ENCODE measurements at places on chromosomes 3 and 15. TPM values are rescaled to one million over a fixed set of nuclear protein-coding genes. Genes with fewer than 3 reads are reported as not detected.

LXN gene
- 3.4 TPM for total RNA-seq

TRIM59 gene
- total RNA-seq: 15.1 TPM

SI gene
- total RNA-seq: not detected

ASB7 gene
- total RNA-seq: 14.3 TPM

ALDH1L1 gene
- total RNA-seq: 1.5 TPM

PYGO1 gene
- total RNA-seq: 5.1 TPM

IL17RB gene
- 0.42 TPM for total RNA-seq

GRCh38 chr3:143241481-143241951 is 121.9 kb downstream of the CHST2 start:
- H3K4me1 ChIP-seq: no peaks in the 10 kb centered on the region
- DNase-seq: no peak
- H3K27me3 ChIP-seq: no peaks in the 10 kb centered on the region
- no peak overlapping the region for H3K4me3 ChIP-seq
- H3K27ac ChIP-seq: no peak overlapping the region

- no peak overlapping the region for H3K4me3 ChIP-seq
- H3K36me3 ChIP-seq: no peaks in the 10 kb centered on the region
- no peaks in the 10 kb centered on the region for H3K27me3 ChIP-seq
Measured at GRCh38 chr3:54193093-54193492, 70.7 kb downstream of the CACNA2D3 start.

GRCh38 chr3:141052201-141053069 is 1.3 kb downstream of the SPSB4 start:
- no peak for DNase-seq
- H3K4me3 ChIP-seq: peak overlapping the region; percentile 12
- H3K27me3 ChIP-seq: peaks cover 73% of the 10 kb centered on the region
- H3K36me3 ChIP-seq: no peaks in the 10 kb centered on the region
- H3K27ac ChIP-seq: no peak overlapping the region

- peaks cover 33% of the 10 kb centered on the region for H3K4me1 ChIP-seq
- no peaks in the 10 kb centered on the region for H3K27me3 ChIP-seq
- no peak for DNase-seq
- H3K4me3 ChIP-seq: no peak overlapping the region
Measured at GRCh38 chr3:170690661-170690981, 104.7 kb upstream of the SLC7A14 start.

GRCh38 chr3:143552851-143553250 is 295.4 kb downstream of the SLC9A9 start:
- no peaks in the 10 kb centered on the region for H3K4me1 ChIP-seq
- no peak overlapping the region for H3K4me3 ChIP-seq
- no peaks in the 10 kb centered on the region for H3K27me3 ChIP-seq

GRCh38 chr3:108241721-108242120 is 19.5 kb upstream of the IFT57 start:
- no peaks in the 10 kb centered on the region for H3K4me1 ChIP-seq
- H3K4me3 ChIP-seq: no peak overlapping the region
- H3K36me3 ChIP-seq: no peaks in the 10 kb centered on the region
- H3K27ac ChIP-seq: no peak overlapping the region
- H3K27me3 ChIP-seq: no peaks in the 10 kb centered on the region

DNA sequence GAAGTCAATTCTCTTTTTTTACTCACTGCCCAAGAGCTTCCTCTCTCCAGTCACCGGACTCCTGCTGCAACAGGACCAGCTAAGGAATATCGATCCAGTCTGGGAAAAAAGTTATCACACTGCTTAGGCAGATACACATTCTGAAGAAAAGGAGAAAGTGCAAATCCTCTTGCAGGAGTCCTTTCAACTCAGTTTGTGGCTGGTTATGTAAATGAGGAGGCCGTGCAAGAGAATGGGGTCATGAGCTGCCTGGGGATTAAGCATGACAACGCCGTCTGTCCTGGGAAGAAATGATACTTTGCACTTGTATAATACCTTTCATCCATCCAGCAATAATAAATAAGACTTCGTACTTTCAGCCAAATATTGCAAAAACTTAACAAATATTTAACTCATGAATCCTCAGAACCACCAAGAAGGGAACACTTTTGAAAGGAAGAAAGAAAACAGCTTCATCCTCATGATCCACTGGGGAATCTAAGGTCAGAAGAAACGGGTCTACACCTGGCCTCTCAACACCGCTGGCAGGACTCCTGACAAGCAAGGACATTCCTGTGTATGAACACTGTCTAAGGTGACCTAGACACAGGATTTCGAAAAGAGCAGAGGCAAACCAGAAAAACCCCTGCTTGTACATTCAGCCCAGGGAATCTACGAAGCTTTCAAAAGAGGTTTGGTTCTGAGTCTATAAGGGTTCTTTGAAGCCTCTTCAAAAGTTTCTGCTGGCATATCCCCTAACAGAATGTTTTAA is 13.1 kb upstream of the WWTR1 start:
- no peaks in the 10 kb centered on the region for H3K36me3 ChIP-seq
- H3K27me3 ChIP-seq: no peaks in the 10 kb centered on the region
- no peaks in the 10 kb centered on the region for H3K4me1 ChIP-seq
- H3K27ac ChIP-seq: no peak overlapping the region
- DNase-seq: no peak
- H3K4me3 ChIP-seq: no peak overlapping the region

GRCh38 chr3:66490984-66491383 is 9.8 kb downstream of the LRIG1 start:
- no peak overlapping the region for H3K27ac ChIP-seq
- H3K4me1 ChIP-seq: peaks cover 40% of the 10 kb centered on the region
- H3K27me3 ChIP-seq: no peaks in the 10 kb centered on the region

DNA sequence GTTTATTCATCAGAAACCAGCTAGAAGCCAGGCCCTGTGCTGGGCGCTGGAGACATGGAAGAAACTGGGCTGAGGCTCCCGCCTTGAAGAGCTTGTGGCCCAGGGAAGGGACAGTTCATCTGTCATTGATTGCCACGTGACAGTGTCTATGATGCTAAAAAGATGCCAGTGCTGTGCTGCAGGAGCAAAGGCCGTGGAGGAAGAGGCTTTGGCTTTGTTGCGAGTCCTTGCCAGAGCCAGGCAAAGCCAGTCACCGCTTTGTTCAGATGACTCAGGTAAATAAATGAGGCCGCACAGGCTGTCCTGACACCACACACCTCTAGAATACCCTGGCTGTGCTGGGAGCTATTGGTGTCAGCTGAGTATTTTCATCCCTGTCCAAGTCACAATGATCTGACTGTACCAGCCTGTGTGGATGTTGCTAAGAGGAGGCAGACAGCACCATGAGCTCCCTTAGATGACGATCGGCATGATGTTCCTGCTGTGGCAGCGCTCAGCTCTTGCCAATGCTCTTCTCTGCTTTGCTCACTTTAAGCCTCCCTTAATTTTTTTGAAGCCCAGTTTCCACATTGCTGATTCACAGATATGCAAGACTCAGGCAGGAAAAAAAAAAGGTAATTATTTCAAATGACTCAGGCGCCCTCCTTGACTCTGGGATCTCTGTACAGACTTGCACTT is 77.5 kb downstream of the CCNL1 start:
- peak; percentile 78 for DNase-seq
- H3K4me3 ChIP-seq: no peak overlapping the region
- H3K27ac ChIP-seq: peak overlapping the region; percentile 94
- H3K36me3 ChIP-seq: no peaks in the 10 kb centered on the region

- no peak overlapping the region for H3K4me3 ChIP-seq
- H3K4me1 ChIP-seq: no peaks in the 10 kb centered on the region
- H3K27ac ChIP-seq: no peak overlapping the region
- peak; percentile 75 for DNase-seq
Measured at GRCh38 chr3:122952520-122952919, 75.0 kb downstream of the SEMA5B start.

- no peaks in the 10 kb centered on the region for H3K36me3 ChIP-seq
- no peaks in the 10 kb centered on the region for H3K4me1 ChIP-seq
- no peak for DNase-seq
- no peak overlapping the region for H3K27ac ChIP-seq
- H3K4me3 ChIP-seq: no peak overlapping the region
Measured at GRCh38 chr15:83673385-83673784, 19.5 kb downstream of the ADAMTSL3 start.

- H3K4me1 ChIP-seq: peaks cover 6% of the 10 kb centered on the region
- no peak overlapping the region for H3K27ac ChIP-seq
- H3K36me3 ChIP-seq: no peaks in the 10 kb centered on the region
- peak; percentile 12 for DNase-seq
- H3K4me3 ChIP-seq: no peak overlapping the region
Measured at GRCh38 chr3:177286034-177286433, 88.8 kb upstream of the TBL1XR1 start.

GRCh38 chr15:56042982-56043980 is 49.9 kb upstream of the NEDD4 start:
- DNase-seq: no peak
- no peaks in the 10 kb centered on the region for H3K36me3 ChIP-seq
- peak overlapping the region; percentile 38 for H3K27ac ChIP-seq
- no peak overlapping the region for H3K4me3 ChIP-seq
- no peaks in the 10 kb centered on the region for H3K27me3 ChIP-seq

DNA sequence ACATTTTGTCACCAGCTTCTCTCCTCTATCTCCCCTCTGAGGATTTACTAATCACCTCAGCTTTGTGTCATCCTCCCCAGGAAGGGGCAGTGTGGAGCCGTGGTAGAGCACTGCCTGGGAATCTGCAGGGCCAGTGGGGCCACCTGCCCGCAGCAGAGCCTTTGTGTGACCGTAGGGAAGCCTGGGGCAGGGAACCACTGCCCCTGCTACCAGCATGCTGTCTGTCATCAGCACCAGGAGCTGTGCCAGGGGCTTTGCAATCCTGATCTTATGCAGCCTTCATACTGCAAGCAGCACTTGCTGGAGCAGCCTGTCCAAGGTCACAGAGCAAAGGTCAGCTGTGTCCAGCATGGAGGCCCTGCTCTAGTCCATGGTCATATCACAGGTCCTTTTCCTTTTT is 170.2 kb upstream of the IL12A start:
- H3K27ac ChIP-seq: no peak overlapping the region
- H3K4me3 ChIP-seq: no peak overlapping the region
- DNase-seq: peak; percentile 21
- peaks cover 46% of the 10 kb centered on the region for H3K4me1 ChIP-seq

DNA sequence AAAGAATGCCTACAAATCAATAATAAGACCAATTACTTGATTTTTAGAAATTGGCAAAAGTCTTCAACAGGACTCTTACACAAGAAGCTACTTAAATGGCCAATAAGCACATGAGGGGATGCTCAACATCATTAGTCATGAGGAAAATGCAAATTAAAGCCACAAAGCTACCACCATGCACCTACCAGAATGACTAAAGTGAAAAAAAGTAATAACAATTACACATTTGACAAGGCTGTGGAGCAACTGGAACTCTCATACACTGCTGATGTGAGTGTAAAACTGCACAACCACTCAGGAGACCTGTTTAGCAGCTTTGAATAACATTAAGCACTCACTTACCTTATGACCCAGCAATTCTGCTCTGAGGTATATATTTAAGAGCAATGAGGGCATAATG is 68.4 kb downstream of the PPCDC start:
- no peak overlapping the region for H3K4me3 ChIP-seq
- no peaks in the 10 kb centered on the region for H3K4me1 ChIP-seq
- H3K36me3 ChIP-seq: no peaks in the 10 kb centered on the region
- peaks cover 2% of the 10 kb centered on the region for H3K27me3 ChIP-seq
- no peak for DNase-seq

DNA sequence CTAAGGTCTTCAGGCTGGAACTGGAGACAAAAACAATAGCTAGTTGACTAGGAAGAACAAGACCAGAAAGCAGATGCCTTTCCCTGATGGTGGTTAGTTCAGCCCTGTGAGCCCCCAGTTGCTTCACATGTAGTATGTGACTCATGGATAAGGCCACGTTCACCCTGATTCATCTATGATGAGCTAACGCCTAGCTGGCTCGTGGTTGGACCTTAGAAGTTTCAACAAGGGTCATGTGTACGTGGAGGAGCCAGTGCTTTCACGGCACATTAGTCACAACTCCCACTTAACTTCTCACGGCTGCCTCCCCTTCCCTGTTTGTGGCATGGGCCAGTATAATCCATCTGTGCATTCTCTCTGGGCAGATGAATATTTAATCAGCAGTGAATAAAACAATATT is 20.6 kb downstream of the COL8A1 start:
- peak; percentile 94 for DNase-seq
- H3K27me3 ChIP-seq: no peaks in the 10 kb centered on the region
- no peak overlapping the region for H3K4me3 ChIP-seq
- peaks cover 47% of the 10 kb centered on the region for H3K4me1 ChIP-seq
- peaks cover 49% of the 10 kb centered on the region for H3K36me3 ChIP-seq

DNA sequence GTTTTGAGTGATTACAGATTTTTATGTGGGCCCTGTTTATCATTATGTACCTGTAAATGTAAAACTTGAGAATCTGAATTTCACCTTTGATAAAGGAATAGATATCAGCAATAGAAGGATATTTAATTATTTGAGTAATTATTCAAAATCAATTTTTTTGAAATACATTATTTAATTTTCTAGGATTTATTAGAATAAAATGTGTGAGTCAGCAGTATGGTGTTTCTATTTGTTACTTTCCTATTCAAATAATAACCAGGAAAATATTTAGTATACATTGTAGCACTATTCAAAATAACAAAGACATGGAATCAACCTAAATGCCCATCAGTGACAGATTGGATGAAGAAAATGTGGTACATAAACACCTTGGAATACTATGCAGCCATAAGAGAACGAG is 22.1 kb downstream of the CAPN7 start:
- H3K36me3 ChIP-seq: peaks cover 92% of the 10 kb centered on the region
- H3K27me3 ChIP-seq: no peaks in the 10 kb centered on the region
- no peaks in the 10 kb centered on the region for H3K4me1 ChIP-seq
- no peak for DNase-seq
- H3K27ac ChIP-seq: no peak overlapping the region

DNA sequence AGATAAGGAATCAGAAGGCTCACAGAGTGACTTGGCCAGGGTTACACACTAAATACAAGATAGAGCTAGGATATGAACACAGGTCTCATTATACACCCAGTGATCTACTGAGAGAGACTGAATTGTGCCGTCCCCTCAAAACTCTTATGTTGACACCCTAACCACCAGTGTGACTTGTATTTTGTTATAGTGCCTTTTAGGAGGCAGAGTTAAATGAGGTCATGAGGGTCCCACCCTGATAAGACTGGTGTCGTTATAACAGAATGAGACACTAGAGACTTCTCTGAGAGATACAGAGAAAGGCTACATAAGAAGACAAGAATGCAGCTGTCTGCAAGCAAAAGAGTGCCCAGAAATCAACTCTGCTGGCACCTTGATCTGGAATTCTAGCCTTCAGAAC is 12.6 kb downstream of the KPNA1 start:
- H3K4me1 ChIP-seq: peaks cover 48% of the 10 kb centered on the region
- peak overlapping the region; percentile 23 for H3K27ac ChIP-seq
- no peak overlapping the region for H3K4me3 ChIP-seq
- no peaks in the 10 kb centered on the region for H3K27me3 ChIP-seq
- no peak for DNase-seq

DNA sequence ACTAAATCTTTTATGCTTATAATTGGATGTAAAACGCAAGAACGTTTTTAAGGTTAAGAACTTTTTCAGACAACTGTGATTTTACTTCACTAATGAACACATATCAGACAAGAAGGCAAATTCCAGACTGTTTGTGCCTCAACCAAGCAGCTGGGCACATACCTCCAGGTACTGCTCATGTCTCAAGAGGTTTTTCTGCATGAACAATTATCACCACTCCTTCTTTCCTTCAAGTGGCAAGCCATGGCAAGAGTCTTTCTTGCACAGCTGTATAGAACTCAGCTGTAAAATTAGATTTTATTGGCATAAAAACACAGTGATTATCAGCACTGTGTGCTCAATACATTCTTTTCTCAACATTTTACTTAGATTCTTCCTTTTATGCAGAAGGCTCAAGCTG is 64.3 kb downstream of the FNDC3B start:
- H3K27me3 ChIP-seq: no peaks in the 10 kb centered on the region
- H3K36me3 ChIP-seq: peaks cover 14% of the 10 kb centered on the region
- peak overlapping the region; percentile 6 for H3K4me3 ChIP-seq

Measured in MCF 10A (cell line).